Putamen (tissue), 1 donor: ENCODE measurements at places on chromosomes 13 and 19.

- DNase-seq = no peak
Measured at GRCh38 chr19:17902701-17903100, 30.1 kb upstream of the CCDC124 start.

DNA sequence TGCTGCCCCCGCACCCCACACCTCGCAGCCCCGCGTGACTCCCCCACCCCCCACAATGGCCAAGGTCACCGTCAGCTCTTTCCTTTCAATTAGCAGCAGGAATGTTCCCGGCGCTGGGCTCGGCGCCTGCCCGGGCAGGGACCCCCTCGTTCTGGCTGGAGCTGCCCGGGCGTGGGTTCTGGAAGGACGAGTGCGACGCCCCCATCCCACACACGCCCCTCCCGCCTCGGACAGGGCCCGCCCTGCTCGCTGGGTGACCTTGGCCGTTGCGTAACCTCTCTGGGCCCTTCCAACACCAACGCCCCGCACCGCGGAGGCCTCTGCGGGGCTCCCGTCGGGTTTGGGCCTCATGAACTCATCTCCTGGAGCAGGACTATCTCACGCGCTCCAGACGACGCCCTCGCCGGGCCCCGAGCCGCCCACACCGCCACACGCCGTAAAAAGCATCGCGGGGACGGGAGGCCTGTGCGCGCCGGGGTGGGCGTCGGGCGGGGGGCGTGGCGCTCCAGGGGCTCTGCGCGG, 10.3 kb downstream of the PALM start:
- peak; percentile 54 for DNase-seq

GRCh38 chr13:45238945-45239795, 38.3 kb upstream of the KCTD4 start:
- no peak for DNase-seq

DNA sequence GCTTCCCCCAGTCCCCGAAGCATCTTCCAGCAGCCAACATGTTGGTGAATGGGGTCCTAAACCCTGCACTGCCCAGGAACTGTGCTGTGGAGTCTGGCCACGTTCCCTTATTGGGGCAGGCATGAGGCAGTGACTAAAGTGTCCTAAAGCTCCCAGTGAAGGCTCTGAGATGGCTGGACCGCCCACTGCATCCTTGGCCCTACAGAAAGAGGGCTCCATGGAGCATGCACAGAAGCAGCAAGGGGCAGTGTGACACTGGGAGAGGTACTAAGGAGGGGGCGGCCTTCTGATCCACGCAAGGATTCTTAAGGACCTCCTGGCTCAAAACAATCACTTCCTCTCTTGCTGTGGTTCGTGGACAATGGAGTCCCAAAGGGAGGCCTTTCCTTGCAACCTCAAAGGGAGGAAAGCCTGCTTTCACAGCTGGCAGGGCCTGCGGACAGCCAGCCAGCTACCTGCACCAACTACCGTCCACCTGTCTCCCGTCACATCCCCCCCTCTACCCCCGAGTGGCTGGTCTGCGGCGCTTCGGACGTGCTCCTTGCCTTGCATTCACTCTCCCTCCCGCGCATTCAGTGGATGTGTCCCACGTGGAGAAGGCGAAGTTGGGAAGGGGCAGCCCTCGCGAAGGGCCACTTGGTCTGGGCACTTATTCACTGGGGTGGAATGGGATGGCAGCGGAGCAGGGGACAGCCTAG, 63.9 kb upstream of the STARD13 start:
- DNase-seq = peak; percentile 11

DNA sequence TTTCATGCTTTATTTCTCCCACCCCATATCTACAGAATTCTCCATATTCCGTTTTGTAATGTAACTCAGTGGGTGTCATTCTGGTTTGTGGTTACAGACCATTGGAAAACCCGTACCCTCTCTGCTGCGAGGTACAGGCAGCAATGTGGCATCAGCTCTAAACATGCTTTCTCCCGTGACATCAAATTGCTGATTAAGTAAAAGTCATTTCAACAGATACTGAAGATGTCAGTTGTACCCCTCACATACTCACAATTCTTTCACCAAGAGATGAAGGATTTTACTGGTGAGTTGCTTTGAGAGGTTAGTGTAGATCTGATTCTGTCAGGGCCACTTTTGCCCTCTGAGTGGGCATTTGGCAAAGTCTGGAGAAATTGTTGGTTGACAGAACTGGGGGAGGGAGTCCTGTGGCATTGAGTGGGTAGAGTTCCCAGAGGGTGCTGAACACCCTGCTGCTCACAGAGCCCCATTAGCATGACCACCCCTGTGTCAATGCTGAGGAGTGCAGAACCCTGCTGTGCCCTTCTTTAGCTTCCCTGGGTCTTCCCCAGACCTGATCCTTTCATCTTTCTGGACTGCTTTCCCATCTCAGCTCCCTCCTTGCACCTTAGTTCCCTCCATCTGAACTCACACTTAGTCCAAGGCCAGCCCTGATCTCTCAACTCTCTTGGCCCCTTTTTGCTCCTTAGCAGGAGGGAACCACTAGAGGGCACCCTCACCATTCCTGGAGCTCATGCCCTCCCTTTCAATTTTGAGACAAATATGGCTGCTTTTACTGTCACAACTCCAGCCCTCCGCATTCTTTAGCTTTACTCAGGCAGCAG, 39.9 kb upstream of the CEACAM8 start:
- DNase-seq = no peak

- DNase-seq = no peak
Measured at GRCh38 chr19:17564781-17565180, 9.3 kb downstream of the COLGALT1 start.

DNA sequence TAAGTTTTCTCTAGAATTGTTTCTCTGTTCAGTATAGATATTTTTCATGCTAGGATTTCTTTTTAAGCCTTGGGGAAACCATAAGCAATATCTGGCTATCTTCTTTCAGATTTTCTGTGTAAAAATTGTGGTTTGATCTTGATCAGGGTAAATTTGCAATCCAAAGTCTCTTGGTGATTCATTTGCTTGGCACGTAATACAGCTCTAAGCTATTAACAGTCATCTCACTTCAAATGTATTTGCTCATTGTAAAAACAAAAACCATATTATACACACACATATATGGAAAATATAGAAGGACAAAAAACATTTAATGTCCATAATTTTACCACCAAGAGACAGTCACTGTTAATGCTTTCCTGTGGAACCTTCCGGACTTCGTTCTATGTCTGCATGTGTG, 191.0 kb downstream of the SHISA2 start:
- DNase-seq = no peak

GRCh38 chr19:56476651-56477428, at the start of gene ZNF667:
Gene ZNF667 (minus strand): TSS chr19:56477345. CDS start chr19:56462370, 14,975 bp downstream.
- DNase-seq = peak; percentile 83

GRCh38 chr19:44050740-44051649, 841 bp upstream of the ZNF223 start:
- DNase-seq = peak; percentile 54

DNA sequence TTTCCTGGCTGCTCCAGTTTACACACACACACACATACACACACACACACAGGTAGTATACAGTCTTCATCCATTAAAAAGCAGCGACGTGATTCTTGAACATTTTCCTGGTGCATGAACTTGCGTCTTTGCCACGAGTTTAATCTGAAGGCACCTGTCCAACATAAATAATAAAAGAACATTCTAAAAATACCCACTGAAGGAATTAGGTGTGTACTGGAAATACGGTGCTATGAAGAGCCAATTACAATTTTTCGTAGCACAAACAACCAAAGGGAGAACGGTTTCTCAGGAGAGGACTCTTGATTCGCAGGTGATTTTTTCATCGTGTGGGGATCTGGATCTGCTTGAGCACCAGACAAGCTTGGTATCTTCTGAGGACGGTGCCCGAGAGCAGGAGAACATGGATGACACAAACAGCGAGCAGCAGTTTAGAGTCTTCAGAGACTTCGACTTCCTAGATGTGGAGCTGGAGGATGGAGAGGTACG, 61.2 kb downstream of the ZAR1L start:
- no peak for DNase-seq

DNA sequence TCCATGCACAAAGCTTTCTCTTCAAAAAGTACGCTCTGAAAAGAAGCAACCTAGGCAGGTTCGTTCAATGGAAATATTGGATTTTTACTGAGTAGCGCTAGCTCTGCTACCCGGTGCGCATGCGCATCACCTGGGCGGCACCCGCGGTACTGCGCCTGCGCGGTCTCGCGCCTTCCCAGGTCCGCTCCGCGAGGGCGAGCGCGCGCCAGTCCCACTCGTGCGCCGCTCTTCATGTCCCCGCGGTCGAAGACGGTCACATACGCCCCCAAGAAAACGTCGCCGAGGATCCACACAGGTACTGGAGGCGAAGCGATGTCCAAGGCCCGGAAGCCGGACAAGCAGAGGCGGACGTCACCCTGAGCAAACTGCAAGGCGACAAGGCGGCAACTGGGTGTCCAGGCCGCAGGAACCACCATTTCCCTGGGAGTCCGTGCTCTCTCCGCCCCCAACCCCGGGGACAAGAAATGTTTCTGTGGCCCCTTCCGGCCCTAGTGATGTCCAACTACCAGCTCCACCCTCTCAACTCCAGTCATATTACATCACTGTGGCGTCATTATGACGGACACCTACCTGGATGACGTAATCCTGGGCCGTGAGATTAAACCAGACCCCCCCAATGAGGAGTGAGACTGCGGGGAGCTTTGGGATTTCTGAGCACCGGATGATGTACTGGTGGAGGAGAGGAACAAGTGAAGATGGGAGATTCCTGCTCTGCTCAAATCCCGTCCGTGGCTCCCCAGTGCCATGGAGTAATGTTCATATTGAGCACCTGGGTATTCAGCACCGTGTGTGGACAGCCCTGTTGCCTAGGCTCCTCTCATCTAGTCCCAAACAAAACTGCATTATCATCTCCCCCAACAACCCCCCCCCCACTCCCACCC, 4.8 kb upstream of the KCNC3 start:
- peak; percentile 84 for DNase-seq

GRCh38 chr13:73216381-73216831, 157.6 kb downstream of the KLF5 start:
- DNase-seq = no peak

- no peak for DNase-seq
Measured at GRCh38 chr19:6800991-6801484, 28.5 kb downstream of the VAV1 start.

GRCh38 chr13:95642028-95642621, 2.4 kb downstream of the DZIP1 start:
- peak; percentile 13 for DNase-seq

DNA sequence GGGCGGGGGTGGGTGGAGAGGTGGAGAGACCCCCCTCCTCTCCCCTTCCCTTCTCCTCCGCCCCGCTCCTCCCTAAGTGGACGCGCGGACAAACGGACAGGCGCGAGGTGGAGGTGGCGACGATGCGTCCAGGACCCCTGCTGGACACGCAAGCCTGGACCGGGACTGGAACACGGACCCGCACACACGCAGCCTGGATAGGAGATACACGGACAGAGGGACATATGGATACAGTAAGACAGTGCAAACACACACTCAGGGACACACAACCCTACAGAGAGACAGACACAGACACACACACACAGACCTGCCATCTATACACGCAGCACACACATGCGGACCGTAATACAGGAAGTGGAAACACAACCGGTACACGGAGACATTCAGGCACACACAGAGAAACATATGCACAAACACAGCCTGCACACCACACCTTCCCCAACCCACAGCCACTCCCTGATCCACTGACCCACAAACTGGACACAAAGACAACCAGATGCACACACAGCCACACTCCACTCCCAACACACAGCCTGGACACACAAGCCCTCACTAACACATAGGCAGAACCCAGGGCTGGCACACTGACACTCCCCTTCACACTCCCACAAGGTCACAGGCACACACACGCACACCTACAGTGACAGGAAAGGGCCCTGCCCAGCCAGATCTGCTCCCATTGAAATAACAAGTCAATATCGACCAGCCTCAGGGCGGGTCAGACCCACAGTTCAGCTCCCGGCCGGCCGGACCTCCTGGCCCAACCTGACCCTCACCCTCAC, 696 bp upstream of the ERFL start:
- no peak for DNase-seq

GRCh38 chr13:44385401-44385800, 11.8 kb downstream of the SERP2 start:
- DNase-seq = no peak

DNA sequence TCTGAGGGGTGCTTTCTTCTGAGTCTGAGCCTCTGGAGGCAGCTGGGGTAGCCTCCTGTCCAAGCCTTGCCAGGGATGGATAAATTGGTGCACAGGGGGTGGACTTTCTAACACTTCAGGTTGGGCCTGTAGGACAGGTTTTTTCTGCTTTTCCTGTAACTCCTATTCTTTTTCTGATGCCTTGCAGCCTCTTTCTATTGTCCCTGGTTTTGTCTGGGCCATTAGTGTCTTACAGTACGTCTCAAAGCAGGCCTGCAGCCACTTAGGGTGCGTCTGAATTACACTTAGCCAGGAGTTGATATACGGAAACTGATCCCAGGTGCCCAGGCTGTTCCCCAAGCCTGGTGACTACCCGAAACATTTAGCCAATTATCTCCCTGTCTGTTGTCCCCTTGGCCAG, 213.3 kb upstream of the HTR2A start:
- no peak for DNase-seq

DNA sequence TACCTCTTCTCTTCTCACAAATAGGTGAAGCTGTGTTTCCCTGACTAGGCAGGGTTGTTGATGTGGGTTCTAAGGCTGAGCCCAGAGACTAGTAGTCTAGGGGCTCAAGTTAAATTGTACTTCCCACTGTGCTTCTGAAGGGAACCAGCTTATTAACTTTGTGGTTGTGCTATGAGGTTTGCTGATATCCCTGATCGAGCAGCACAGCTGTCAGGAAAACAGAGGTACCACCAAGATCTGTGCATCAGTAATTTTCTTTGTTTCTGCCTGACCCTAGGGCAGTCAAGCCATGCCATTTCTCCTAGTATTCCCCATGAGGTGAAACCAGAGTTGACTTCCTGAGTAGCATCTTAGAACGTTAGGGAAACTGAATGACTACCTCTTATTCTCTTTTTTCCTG, 853.8 kb upstream of the MIR17HG start:
- no peak for DNase-seq

DNA sequence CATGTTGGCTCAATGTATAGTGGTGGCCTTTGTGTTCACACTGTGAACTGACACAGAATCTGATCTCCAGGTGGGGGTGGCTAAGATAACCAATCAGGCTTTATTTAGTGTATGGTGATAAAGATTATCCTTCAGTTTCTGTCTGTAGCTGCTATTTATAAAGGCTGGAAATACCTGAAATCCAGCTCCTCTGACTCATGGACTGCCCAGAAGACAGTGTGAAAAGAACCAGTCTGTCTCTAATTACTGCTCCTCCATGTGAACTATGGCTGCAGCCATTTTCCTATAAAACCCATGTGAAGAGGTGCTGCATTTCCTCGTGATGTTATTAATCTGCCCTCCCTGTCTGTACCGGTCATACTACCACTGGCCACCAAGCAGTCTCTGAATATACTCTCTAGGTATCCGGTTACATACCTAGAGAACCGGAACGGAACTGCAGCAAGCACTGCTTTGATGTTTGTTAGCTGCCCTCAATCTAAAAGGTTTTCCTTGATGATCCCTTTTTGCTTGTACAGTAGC, 238.0 kb downstream of the LHFPL6 start:
- no peak for DNase-seq
